Stomach (tissue), 19 donors: ENCODE measurements at places on chromosomes 5 and 9. TPM values are rescaled to one million over a fixed set of nuclear protein-coding genes. Genes with fewer than 3 reads are reported as not detected.

The TRIP13 gene
- 5.9 TPM for total RNA-seq

The PCDHB4 gene
- not detected for total RNA-seq

The CCNJL gene
- 1.4 TPM for total RNA-seq

The SHOC1 gene
- not detected for total RNA-seq

The OTULINL gene
- total RNA-seq = 17.9 TPM

The STPG3 gene
- total RNA-seq = not detected

DNA sequence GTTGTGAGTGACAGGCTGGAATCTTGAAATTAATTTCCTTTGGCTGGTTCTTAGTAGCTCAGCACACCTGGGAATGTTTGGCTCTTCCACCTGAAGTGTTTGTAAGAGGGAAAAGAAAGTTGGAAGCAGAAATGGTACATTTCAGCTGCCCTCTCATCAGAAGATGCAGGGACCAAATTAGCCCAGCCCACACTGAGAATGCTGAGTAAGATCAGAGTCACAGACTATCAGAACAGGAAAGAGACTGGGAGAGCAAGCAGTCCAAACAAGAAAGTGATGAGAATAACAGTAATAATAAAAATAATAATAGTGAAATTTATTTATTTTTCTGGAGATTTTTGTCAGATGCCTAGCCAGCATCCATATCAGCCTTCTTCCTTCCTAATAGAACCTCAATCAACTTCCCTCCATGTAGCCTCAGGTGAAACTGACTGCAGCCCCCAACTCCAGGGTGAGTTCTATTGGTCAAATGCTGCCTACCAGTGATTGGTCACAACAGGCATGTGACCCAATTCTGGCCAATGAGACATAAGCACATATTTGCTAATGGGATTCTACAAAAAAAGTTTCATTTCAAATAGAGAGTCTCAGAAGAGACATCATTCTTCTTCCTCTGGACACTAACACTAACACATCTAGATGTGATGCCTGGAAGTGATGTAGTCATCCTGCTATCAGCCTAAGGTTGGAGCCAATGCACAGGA, 31.2 kb upstream of the ADRA1B start:
- no peaks in the 10 kb centered on the region for H3K4me1 ChIP-seq
- H3K27me3 ChIP-seq = no peaks in the 10 kb centered on the region
- H3K27ac ChIP-seq = no peak overlapping the region

DNA sequence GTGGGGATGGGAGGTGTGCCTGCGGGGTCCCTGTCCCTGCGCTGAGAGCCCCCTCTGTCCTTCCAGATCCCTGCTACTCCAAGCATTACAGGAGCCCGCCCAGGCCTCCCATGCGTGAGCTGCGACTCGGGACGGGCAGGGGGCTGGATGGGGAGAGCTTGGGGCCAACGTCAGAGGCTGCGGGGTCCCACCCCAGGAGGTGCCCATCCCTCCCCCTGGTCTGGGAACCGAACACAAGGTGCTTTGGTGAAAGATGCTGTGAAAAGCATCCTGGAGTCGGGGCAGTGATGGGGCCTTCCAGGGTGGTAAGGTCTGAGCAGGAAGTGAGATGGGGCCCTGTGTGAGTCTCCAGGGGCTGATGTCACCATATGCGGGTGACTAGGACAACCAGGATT, 2.7 kb downstream of the LCN9 start:
- H3K27ac ChIP-seq = no peak overlapping the region
- no peak overlapping the region for H3K4me3 ChIP-seq
- H3K4me1 ChIP-seq = no peaks in the 10 kb centered on the region
- no peak for DNase-seq
- H3K27me3 ChIP-seq = no peaks in the 10 kb centered on the region
- H3K36me3 ChIP-seq = no peaks in the 10 kb centered on the region

GRCh38 chr9:131799177-131799823, 59.4 kb upstream of the RAPGEF1 start:
- DNase-seq = peak; percentile 47
- no peak overlapping the region for H3K27ac ChIP-seq
- H3K4me3 ChIP-seq = no peak overlapping the region
- no peaks in the 10 kb centered on the region for H3K36me3 ChIP-seq
- no peaks in the 10 kb centered on the region for H3K4me1 ChIP-seq
